ENCODE measurements at places on chromosomes 2 and 18.

- H3K4me3 ChIP-seq, result no peak overlapping the region
- H3K27me3 ChIP-seq, result no peaks in the 10 kb centered on the region
- H3K36me3 ChIP-seq, result no peaks in the 10 kb centered on the region
Observed at GRCh38 chr18:76377359-76377756, 117.7 kb downstream of the ZNF516 start.

DNA sequence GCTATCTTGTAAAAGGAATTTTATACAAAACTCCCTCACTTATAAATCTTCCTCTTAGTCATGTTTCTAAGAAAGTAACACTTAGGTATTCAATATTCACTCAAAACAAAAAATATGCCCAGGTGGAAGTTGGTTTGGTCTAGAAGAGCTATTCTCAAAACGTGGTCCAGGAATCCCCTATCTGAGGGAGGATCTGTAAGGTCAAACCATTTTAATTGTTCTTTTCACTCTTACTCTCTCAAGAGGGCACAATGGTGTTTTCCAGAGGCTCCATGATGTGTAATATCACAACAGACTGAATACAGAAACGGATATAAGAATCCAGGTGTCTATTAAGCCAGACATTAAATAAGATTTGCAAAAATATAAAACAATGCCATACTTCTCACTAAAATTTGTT, 9.9 kb downstream of the MOB1A start:
- no peak overlapping the region for H3K27ac ChIP-seq
- H3K27me3 ChIP-seq, result no peaks in the 10 kb centered on the region
- no peak overlapping the region for H3K4me3 ChIP-seq
- no peaks in the 10 kb centered on the region for H3K4me1 ChIP-seq
- H3K36me3 ChIP-seq, result peaks cover 83% of the 10 kb centered on the region

DNA sequence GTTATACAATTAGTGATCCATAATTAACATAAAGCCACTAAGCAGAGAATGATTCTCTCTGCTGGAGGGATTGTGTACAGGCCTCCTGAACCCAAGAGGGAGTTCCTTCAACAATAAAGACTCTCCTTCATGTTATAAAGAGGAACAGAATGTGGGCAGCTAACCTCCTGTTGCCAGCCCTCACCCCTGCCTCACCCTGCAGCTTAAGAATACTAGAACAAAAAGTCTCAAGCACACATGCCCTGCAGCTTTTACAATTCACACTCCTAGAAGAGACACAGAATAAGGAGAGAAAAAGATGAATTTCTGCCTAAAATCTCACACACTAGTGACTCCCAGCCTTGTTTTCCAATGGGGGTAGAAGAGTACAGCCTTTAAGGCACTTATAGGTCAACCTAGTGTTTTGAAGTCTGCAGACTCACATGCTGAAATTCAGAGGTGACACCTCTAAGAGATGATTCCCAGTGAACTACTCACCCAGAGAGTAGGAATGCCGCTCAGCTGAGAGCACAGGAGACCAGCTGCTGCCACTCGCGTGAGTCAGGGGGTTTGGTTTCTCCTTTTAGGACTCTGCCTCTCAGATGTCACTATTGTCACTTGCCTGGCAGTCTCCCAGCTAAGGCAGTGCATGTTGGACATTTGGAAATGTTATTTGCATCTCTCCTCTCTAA, 32.5 kb upstream of the IL1RL1 start:
- H3K27ac ChIP-seq, result no peak overlapping the region
- no peak overlapping the region for H3K4me3 ChIP-seq
- H3K4me1 ChIP-seq, result no peaks in the 10 kb centered on the region

- H3K4me3 ChIP-seq, result no peak overlapping the region
- H3K4me1 ChIP-seq, result no peaks in the 10 kb centered on the region
- no peak overlapping the region for H3K27ac ChIP-seq
- H3K36me3 ChIP-seq, result no peaks in the 10 kb centered on the region
- H3K27me3 ChIP-seq, result no peaks in the 10 kb centered on the region
Observed at GRCh38 chr2:19881221-19881907, 20.4 kb downstream of the TTC32 start.

GRCh38 chr2:159042115-159042850, 73.8 kb downstream of the TANC1 start:
- H3K27ac ChIP-seq, result no peak overlapping the region
- H3K36me3 ChIP-seq, result no peaks in the 10 kb centered on the region
- H3K27me3 ChIP-seq, result no peaks in the 10 kb centered on the region
- H3K4me1 ChIP-seq, result peaks cover 5% of the 10 kb centered on the region
- no peak for DNase-seq

DNA sequence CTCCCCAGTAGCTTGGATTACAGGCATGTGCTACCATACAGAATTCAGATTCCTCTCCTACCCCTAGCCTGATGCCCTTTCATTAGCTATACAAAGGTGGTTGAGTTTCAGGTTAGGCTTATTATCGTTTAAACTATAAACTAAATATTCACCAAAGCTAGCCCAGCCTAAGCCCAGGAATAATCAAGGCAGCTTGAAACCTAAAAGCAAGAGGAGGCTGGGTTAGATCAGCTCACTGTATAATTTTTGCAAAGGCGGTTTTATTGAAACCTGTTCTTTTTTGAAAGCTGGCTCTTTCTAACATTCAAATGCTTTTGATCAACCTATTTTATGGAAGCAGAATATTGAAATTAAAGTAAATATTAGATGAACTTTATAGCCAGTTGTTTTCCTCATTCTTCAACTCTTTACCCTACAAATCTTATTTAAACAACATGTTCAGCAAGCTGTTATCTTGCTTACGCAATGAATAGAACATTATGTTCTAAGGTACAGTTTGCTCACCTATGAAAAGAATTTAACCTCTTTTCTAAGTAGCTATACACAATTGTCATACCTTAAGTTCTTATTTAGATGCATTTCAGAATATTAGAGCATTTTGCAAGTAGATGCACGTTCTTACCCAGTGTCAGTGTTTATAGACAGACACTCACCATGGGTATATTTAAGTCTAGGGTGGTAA, 241.6 kb downstream of the NEDD4L start:
- H3K4me1 ChIP-seq, result peaks cover 30% of the 10 kb centered on the region
- no peaks in the 10 kb centered on the region for H3K27me3 ChIP-seq
- DNase-seq, result no peak
- H3K36me3 ChIP-seq, result no peaks in the 10 kb centered on the region
- H3K4me3 ChIP-seq, result no peak overlapping the region

- no peak overlapping the region for H3K27ac ChIP-seq
- no peak overlapping the region for H3K4me3 ChIP-seq
- peaks cover 27% of the 10 kb centered on the region for H3K4me1 ChIP-seq
Observed at GRCh38 chr18:21362831-21363230, 120.8 kb downstream of the GREB1L start.

DNA sequence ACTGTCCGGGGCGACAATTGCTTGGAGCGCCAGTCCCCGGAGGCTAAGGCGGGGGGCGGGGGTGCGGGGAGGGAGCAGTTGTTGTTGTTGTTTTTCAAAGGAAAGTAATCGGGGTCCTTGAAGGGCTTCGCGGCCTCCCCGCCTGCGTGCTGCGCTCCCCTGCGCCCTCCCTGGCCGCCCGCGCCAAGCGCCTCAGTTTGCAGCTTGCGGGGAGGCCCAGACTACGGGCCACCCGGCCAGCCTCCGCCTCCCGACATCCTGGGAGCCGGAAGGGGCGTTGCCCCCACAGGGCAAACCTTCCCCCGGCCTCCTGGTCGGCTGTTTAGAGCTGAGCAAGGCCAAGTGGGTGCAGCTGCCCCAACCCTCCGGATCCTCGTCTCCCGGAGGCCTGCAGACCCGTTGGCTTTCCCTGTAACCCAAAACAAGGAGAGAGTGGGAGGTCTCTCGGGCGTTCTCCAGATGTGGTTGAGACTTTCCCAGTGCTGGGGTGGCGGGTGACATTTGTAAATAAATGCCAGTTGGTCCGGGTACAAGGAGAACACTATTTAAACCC, 3.7 kb upstream of the SIX3 start:
- H3K4me3 ChIP-seq, result peak overlapping the region; percentile 66
- peaks cover 100% of the 10 kb centered on the region for H3K27me3 ChIP-seq
- no peaks in the 10 kb centered on the region for H3K36me3 ChIP-seq
- peak; percentile 90 for DNase-seq
- H3K27ac ChIP-seq, result no peak overlapping the region
- peaks cover 64% of the 10 kb centered on the region for H3K4me1 ChIP-seq

DNA sequence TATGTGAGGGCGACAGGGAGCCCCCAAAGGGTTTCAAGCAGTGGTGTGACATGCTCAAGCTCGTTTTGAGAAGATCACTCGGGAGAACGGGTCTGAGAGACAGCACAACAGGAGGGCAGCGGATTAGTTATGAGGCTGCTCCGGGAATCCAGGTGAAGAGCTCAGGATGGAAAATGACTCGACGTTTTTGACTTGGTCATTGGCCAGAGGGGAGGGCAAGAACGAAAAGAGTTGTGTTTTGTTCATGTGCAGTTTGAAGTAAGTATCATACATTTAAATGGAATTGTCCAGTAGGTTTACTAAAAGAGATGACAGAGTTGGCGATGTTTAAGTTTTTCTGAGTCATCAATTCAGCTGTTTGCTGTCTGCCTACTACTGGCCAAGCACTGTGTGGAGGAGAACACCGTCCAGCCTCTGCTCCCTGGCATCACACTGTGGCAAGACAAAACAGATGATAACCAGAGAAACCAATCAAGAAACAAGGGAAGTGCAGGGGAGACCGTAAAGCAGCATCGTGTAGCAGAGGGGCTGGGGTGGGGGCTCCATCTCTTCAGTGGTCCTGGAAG, 25.3 kb upstream of the ANXA4 start:
- H3K4me1 ChIP-seq, result peaks cover 38% of the 10 kb centered on the region
- no peaks in the 10 kb centered on the region for H3K36me3 ChIP-seq
- DNase-seq, result no peak
- no peak overlapping the region for H3K4me3 ChIP-seq
- no peak overlapping the region for H3K27ac ChIP-seq

- H3K36me3 ChIP-seq, result peaks cover 60% of the 10 kb centered on the region
- H3K27me3 ChIP-seq, result no peaks in the 10 kb centered on the region
- DNase-seq, result no peak
- H3K4me1 ChIP-seq, result 0 out of 2 replicates have a peak, but pooled peaks cover under 1% of the 10 kb centered on the region
- H3K27ac ChIP-seq, result no peak overlapping the region
Observed at GRCh38 chr2:28904295-28904694, 9.8 kb downstream of the WDR43 start.

DNA sequence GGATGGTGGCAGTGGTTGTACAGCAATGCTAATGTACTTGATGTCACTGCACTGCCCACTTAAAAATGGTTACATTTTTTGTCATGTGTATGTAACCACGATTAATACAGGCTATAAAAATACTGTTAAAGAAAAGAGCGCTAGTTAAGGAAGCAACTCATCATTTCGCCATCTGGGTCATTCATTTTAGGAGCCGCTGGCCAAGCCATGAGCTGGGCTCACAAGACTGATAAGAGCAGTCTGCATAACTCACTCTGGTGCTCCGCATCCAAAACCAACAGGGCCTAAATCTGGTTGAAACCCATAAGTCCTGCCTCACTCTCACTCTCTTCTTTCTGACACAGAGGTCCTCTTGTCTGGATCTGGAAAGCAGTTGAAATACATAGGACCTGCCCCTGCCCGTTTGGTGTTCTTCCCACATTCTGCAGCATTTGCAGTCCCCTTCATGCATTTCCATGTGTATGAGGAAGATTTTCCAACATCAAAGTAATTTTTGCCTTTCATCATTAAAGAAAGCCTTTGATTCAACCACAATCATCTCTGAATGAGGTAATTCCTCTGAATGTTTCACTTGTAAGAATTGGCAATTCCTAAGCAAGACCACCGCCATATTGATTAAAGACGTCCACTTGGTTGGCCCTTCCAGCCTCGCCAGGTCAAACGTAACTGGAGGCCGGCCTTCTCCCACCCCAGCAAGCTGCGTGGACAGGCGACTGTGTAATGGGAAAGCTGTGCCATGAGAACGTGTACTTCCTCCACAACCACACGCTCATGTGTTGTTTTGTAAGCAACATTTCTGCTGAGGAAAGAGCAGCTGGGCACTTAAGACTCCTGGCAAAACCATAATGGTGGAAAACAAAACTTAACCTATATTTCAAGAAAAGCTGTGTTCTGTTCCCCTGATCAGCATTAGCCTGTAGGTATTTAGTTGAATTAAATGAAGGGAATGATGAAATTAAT, 112.2 kb downstream of the VAPA start:
- H3K27ac ChIP-seq, result no peak overlapping the region
- H3K4me3 ChIP-seq, result no peak overlapping the region
- H3K36me3 ChIP-seq, result no peaks in the 10 kb centered on the region
- H3K4me1 ChIP-seq, result no peaks in the 10 kb centered on the region

DNA sequence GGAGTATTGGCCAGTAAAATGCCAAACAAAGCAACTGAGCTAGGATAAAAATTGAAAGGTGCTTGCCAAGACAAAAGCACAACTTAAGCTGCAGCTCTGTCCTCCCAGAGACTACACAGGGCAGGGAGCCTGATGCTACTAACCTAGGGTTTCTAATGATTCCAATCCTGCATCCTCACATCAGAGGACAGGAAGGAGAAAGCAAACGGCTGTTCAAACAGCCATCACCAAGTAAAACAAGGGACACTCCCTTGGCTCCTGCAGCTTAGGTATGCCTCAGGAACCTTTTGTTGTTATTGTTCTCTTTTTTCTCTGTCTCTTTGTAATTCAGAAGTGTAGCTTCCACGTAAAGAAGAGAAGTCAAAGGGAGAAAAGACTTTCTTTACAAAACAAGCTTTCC, 99.5 kb downstream of the TCF4 start:
- DNase-seq, result peak; percentile 93
- no peak overlapping the region for H3K4me3 ChIP-seq
- H3K4me1 ChIP-seq, result peaks cover 44% of the 10 kb centered on the region
- no peaks in the 10 kb centered on the region for H3K36me3 ChIP-seq

- no peaks in the 10 kb centered on the region for H3K36me3 ChIP-seq
- H3K27me3 ChIP-seq, result peaks cover 50% of the 10 kb centered on the region
- H3K4me3 ChIP-seq, result peak overlapping the region; percentile 66
- peaks cover 8% of the 10 kb centered on the region for H3K4me1 ChIP-seq
Observed at GRCh38 chr18:79949697-79950487, 1.6 kb downstream of the SLC66A2 start.

DNA sequence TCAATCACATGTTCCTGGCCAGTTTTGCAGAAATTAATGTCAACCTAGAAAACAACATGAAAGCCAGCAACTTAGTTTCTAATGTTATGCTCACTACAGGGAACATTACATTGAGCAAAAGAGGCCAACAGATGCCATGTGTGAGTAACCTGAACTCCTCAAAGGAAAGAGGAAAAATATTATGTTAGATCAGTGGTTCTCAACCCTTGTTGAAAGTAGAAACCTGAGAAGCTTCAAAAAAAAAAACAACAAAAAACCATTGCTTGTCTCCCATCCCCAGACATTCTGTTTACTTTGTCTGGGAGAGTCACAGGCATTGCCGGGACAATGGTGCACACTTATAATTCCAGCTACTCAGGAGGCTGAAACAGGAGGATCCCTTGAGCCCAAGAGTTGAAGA, 57.7 kb downstream of the METTL4 start:
- H3K36me3 ChIP-seq, result no peaks in the 10 kb centered on the region
- no peaks in the 10 kb centered on the region for H3K27me3 ChIP-seq
- H3K4me3 ChIP-seq, result no peak overlapping the region
- H3K27ac ChIP-seq, result no peak overlapping the region

GRCh38 chr2:68741238-68741637, 6.6 kb downstream of the ARHGAP25 start:
- H3K27me3 ChIP-seq, result no peaks in the 10 kb centered on the region
- no peak overlapping the region for H3K27ac ChIP-seq
- no peak for DNase-seq
- peaks cover 18% of the 10 kb centered on the region for H3K4me1 ChIP-seq

- H3K36me3 ChIP-seq, result no peaks in the 10 kb centered on the region
- H3K4me1 ChIP-seq, result no peaks in the 10 kb centered on the region
- no peak overlapping the region for H3K27ac ChIP-seq
- no peak for DNase-seq
- H3K4me3 ChIP-seq, result no peak overlapping the region
Observed at GRCh38 chr2:71614976-71615766, 161.8 kb downstream of the DYSF start.

- DNase-seq, result no peak
- H3K27ac ChIP-seq, result no peak overlapping the region
- no peaks in the 10 kb centered on the region for H3K36me3 ChIP-seq
- H3K4me1 ChIP-seq, result peaks cover 3% of the 10 kb centered on the region
- H3K27me3 ChIP-seq, result no peaks in the 10 kb centered on the region
Observed at GRCh38 chr18:68215931-68216330, 499.0 kb downstream of the TMX3 start.

All from GM23338 (cell line).